ENCODE measurements at places on chromosomes 6 and 20. TPM values are rescaled to one million over a fixed set of nuclear protein-coding genes. Genes with fewer than 3 reads are reported as not detected.

- peak; percentile 66 for DNase-seq
Observed at GRCh38 chr6:6712449-6713403, 124.2 kb downstream of the LY86 start.

The BCAS1 gene
- 0.84 TPM for total RNA-seq

The FAXC gene
- 1.9 TPM for total RNA-seq

DNA sequence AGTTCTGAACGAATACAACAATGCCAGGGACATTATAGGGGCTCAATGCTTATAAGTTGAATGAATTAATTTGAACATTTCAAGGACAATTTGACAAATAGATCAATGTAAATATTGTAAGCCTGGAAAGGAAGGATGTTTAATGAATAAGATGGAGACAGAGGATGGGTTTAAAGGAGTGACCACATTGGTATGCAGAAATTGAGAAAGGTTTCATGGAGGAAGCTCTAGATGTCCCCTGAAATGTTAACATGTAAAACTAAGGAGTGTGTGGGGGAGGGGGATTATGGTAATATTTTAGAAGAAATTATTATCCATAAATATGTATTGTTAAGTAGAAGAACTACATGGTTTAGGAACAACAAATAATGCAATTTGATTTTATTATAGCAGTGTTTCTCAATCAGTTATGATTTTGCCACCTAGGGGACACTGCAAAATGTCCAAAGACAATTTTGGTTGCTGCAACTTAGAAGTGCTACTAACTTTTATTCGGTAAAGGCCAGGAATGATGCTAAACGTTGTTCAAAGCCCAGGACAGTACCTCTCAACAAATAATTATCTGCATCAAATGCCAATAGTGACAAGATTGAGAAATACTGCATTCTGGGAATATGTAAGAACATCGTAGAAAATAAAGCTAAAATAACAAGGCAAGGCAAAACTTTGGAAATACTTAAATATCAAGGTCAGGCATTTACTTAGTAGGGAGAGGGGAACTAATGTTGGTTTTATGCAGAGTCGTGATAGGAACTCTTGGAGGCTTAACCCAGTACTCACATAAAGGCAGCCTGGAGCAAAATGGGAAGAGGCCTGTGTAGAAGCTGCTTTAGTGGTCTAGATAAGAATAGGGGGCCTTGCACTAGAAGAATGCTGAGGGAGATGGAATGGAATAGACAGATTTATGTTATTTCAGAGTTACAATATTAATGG is 686.9 kb upstream of the CITED2 start:
- DNase-seq: no peak

The YWHAB gene
- total RNA-seq: 45.0 TPM

GRCh38 chr20:17657898-17658647 is 24.0 kb downstream of the RRBP1 start:
- DNase-seq: no peak

The RWDD1 gene
- 27.4 TPM for total RNA-seq

The TOX2 gene
- 1.00 TPM for total RNA-seq

DNA sequence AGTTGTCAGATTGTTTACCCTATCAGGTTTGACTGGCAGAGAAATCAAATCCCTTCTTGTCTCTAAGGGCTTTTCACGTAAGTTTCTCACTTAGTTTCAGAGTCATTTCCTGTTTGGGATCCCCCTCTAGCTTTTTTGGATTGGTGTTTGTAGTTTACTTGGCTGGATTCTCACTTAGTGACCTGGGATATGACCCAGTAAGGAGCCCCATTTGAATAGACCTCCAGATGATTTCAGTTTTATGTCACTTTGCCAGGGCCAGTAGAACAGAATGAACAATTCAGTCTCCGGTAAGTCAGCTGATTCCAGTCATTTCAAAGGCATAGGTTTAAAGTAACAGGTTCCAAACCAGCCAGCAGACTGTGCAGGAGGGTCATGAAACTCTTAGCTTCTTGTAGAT is 8.2 kb downstream of the FAM135A start:
- no peak for DNase-seq

DNA sequence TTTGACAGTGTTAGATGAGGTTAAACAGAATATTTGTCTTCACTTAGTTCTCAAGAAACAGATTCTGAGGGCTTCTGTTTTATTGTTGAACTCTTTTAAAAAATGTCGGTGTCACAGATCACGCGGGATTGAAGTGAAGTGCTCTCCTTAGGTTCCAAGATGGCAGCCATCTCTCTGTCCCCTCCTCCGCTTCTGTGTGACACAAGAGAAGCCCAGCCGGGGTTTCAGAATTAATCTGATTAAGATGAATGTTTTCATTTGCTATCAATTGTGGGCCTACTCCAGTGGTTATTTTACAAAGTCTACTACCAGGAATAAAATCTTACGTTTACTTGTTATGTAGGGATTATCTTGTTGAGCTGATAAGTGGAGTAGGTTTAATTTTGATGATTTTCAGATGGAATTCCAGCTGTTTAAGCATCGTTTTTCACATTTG is 10.9 kb downstream of the HIVEP1 start:
- DNase-seq: no peak

The POM121L2 gene
- total RNA-seq: not detected

The OR2J3 gene
- not detected for total RNA-seq

The BMP6 gene
- 0.35 TPM for total RNA-seq

DNA sequence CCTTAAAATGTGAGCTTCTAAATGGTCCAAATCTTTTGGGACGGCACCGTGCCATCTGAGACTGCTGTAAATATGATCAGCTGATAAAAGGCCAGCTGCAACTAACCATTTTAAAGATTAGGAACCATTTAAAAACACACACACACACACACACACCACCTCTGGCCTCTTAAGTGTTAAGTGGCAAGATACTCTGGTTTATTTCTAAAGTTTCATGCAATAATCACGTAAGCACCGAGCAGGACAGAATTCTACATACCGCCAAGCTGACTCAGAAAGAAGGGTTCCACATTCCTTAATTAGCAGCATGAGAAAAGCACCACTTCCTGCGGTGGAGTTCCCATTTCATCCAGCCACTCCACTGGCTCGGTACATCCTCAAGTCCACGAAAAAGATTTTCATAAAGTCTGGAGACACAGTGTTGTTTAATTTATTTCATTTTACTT is 17.8 kb upstream of the ZNF217 start:
- peak; percentile 3 for DNase-seq

The ETV7 gene
- 0.56 TPM for total RNA-seq

- no peak for DNase-seq
Observed at GRCh38 chr20:35842361-35842760, 70.5 kb downstream of the PHF20 start.

The CFAP61 gene
- total RNA-seq: 0.25 TPM

The OLIG3 gene
- total RNA-seq: not detected

DNA sequence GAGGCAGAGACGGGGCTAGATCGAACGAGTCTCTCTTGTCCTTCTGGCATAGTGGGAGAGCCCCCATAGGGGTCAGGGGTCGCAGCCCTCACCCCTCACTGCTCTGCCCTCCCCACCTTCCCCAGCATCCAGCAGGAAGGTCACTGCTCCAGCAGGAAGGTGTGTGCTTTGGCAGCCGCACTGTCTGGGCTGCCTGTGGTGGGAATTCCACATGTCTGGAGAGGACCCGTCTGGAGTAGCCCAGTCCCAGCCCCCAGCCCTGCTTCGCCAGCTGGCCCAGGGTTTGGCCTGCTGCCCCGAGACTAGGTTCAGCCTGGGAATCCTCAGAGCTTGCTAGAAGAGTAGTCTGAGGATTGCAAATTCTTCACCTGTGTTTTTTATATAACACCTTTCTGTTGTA is 2.5 kb upstream of the R3HDML start:
- DNase-seq: peak; percentile 68

GRCh38 chr6:137808191-137808590 is 58.9 kb upstream of the TNFAIP3 start:
- no peak for DNase-seq
